Activated T-helper 1 cell treated with anti-CD3 and anti-CD28 coated beads, Interleukin-12 subunit alpha, Interleukin-12 subunit beta, Interleukin-2, Interleukin-4 antibody, amounts not matched to agents 30 ng/mL and 10 ng/mL and 1 ng/mL, durations not matched to agents 14 hours and 24 hours and 36 hours (primary cell): ENCODE measurements at places on chromosomes 3 and 15.

DNA sequence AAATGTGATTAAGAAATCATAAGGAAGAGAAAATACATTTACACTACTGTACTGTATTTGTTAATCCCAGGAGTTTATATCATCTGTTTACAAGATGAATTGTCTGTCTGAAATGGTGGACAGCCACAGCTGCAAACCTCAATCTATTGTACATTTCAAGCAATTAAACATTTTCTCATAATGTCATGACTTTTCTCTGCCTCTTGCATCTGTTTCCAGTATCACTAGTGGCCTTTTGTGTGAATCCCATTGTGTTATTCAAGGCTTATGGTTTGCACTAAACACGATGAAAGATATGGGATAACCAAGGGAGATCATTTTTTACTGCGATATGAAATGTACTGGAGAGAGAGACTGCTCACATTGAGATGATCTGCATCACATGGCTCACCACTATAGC, 200.2 kb upstream of the LRRN1 start:
- H3K4me1 ChIP-seq, result no peaks in the 10 kb centered on the region
- H3K27me3 ChIP-seq, result no peaks in the 10 kb centered on the region
- no peaks in the 10 kb centered on the region for H3K36me3 ChIP-seq
- no peak for DNase-seq
- no peak overlapping the region for H3K27ac ChIP-seq

GRCh38 chr3:29764603-29765254, 483.9 kb downstream of the RBMS3 start:
- no peaks in the 10 kb centered on the region for H3K4me1 ChIP-seq
- H3K4me3 ChIP-seq, result no peak overlapping the region
- peaks cover 4% of the 10 kb centered on the region for H3K27me3 ChIP-seq

- no peak overlapping the region for H3K27ac ChIP-seq
- H3K4me3 ChIP-seq, result no peak overlapping the region
- H3K4me1 ChIP-seq, result no peaks in the 10 kb centered on the region
- no peaks in the 10 kb centered on the region for H3K36me3 ChIP-seq
- H3K27me3 ChIP-seq, result peaks cover 6% of the 10 kb centered on the region
Observed at GRCh38 chr15:80507638-80508316, 103.6 kb downstream of the ARNT2 start.

- no peak for DNase-seq
- H3K36me3 ChIP-seq, result peaks cover 7% of the 10 kb centered on the region
- H3K4me1 ChIP-seq, result peaks cover 28% of the 10 kb centered on the region
- peaks cover 2% of the 10 kb centered on the region for H3K27me3 ChIP-seq
Observed at GRCh38 chr3:42051384-42052131, 39.6 kb upstream of the TRAK1 start.

DNA sequence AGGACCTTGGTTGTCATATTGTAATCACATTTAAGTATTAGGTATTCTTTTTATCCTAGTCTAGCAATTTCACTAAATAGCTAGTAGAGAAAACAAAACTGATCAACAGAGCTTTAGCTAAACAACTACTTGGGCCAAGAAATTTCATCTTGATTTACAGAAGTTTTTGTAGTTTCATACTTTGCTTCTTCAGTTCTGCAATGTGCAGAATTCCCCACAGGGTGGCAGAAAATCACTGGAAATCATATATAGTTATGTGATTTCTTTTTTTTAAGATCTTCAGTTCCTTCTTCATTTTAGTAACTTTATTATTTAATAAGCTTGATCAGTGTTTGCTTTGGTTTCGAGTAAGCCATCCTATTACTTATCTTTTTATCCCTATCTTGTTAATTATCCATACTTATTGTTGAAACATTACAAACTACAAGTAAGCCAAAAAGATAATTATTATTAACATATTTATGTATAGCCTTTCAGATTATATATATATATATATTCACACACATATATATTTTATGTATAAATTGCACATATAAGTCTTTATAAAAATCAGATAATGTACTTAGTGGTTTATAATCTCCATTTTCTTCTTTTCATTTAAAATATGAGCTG, 2.2 kb upstream of the BNIP2 start:
- H3K4me1 ChIP-seq, result peaks cover 26% of the 10 kb centered on the region
- peaks cover 8% of the 10 kb centered on the region for H3K36me3 ChIP-seq

DNA sequence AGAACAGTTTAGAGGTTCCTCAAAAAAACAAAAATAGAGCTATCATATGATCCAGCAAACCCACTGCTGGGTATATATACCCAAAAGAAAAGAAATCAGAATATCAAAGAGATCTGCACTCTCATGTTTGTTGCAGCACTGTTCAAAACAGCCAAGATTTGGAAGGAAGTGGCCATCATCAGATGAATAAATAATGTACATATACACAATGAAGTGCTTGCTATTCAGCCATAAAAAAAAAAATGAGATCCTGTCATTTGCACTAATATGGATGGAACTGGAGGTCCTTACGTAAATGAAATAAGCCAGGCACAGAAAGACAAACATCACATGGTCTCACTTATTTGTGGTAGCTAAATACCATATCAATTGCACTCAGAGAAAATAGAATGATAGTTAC, 58.4 kb downstream of the SCAPER start:
- no peak for DNase-seq
- no peak overlapping the region for H3K27ac ChIP-seq
- H3K36me3 ChIP-seq, result peaks cover 30% of the 10 kb centered on the region
- no peaks in the 10 kb centered on the region for H3K27me3 ChIP-seq
- H3K4me1 ChIP-seq, result peaks cover 9% of the 10 kb centered on the region
